ENCODE measurements at places on chromosomes 5 and 9.

DNA sequence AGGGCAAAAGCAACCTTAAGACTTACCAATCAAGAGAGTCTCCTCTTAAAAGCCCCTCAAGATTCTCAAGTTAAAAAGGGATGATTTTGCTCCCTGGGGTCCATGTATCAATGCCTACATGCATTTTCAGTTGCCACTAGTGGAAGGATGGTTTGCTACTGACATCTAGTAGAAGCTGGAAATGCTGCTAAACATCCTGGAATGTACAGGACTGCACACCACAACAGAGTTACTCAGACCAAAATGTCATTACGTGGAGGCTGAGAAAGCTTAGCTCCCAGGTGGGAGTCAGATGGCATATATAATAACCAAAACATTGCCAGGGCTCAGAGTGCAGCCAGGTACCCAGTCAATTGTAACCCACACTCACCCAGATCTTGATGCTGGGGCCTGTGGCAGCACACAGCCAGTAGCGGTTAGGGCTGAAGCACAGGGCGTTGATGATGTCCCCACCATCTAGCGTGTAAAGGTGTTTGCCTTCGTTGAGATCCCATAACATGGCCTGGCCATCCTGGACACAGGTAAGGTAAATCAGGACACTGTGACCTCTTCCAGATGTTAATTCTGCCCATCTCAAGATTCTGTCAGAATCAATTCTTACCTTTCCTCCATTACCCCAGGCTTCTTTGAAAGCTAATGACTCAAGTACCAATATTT, 5.8 kb downstream of the RACK1 start:
- DNase-seq, result no peak

DNA sequence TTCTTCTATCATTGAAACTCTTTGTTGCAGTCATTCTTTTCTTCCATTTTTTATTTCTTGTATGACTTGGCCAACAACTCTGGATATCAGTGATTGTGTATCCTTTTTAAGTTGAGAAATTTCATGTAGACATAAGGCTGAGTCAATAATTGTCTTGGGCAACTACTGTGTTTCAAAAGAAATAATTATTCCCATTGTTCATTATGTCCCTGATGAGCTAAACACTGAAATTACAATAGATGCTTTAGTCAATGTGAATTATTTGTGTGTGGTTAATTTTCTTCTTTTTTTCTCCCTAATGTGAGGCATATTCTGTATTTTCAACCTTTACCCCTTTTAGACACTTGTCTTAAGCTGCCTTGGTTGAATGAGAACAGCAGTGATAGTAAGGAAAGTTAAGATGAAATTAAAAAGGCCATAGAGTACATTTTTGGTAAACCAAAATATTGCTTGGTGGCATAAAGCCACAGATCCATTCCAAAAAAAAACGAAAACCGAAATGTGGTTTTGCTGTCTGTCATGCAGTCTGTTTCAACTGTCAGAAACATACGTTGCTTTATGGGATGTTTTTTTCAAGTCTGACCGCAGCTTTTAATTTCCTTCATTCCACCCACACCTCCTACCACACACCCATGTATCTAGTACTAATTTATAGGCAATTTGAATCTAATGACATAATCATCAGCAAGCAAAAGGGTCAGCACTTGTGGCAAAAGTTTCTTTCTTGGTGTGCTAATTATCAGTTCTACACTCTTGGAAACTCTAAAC, 21.1 kb downstream of the TLE4 start:
- no peak for DNase-seq

- DNase-seq, result no peak
Observed at GRCh38 chr9:29220596-29221251, 1647.4 kb upstream of the C9orf72 start.

DNA sequence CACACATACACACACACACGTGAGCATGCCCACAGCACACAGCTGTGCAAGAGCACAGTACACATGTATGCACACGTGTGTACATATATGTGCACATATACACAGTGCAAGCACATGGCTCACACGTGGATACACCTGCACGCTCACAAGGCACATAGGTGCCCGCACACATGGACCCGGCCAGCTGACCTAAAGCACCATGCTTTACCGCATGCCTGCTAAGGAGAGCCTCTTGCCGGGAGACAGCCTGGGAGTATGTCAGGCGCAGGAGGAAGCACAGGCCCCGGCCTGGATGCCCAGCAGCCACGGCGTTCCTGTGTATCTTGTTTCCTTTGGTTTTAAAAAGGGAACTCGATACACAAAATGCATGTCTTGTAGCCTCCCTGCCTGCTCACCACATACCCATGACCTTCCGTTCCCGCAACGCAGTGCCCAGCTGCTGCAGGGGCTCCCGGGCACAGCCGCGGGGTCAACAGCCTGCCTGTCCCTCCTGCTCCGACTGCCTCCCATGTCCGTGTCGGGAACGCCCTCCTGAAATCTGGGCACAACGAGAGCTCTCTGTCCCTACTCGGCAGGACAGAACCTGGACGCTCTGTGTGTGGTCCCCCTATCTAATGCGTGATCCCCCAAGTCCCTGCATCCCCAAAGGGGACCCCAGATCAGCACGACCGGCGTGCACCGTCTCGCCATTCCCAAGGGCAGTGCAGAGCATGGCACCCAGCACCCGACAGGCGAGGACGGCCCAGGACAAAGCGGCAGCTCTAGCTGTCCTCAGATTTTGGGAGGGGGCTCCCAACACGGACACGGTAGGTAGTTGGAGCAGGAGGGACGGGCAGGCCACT, 3.6 kb downstream of the SLC12A7 start:
- DNase-seq, result no peak

GRCh38 chr9:5778805-5779204, 54.1 kb downstream of the ERMP1 start:
- DNase-seq, result no peak

All from NCI-H1930 (cell line).